ENCODE measurements at places on chromosomes 7 and 10. TPM values are rescaled to one million over a fixed set of nuclear protein-coding genes. Genes with fewer than 3 reads are reported as not detected.
A peak's percentile ranks its signal among the peaks of the same experiment; 100 is the strongest.

DNA sequence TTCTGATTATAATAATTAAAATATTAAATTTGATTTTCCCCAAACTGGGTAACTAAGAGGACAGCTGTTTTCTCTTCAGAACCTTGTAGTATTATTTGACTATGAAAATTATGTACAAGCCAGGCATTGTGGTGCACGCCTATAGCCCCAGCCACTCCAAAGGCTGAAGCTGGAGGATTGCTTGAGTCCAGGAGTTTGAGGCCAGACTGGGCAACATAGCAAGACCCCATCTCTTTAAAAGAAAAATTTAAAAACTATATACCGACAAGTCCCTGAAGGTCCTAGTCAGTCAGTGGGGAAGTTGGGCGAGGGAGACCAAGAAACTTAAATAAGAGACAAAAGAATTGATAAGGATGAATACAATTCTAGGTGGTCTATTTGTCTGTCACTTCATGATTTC is 27.1 kb upstream of the UBE2D1 start:
- H3K4me1 ChIP-seq = no peaks in the 10 kb centered on the region
- H3K27me3 ChIP-seq = no peaks in the 10 kb centered on the region
- no peak overlapping the region for H3K27ac ChIP-seq
- no peaks in the 10 kb centered on the region for H3K36me3 ChIP-seq
- DNase-seq = no peak

Gene CACNB2
- 3.8 TPM for total RNA-seq

Gene ZNF862
- total RNA-seq = 10.6 TPM

GRCh38 chr7:99255463-99255862 is 17.2 kb upstream of the MYH16 start:
- H3K36me3 ChIP-seq = no peaks in the 10 kb centered on the region
- no peaks in the 10 kb centered on the region for H3K4me1 ChIP-seq
- no peak overlapping the region for H3K27ac ChIP-seq
- DNase-seq = no peak
- H3K4me3 ChIP-seq = no peak overlapping the region

GRCh38 chr7:144720149-144720548 is 115.7 kb downstream of the TPK1 start:
- no peaks in the 10 kb centered on the region for H3K36me3 ChIP-seq
- H3K4me3 ChIP-seq = no peak overlapping the region
- H3K27ac ChIP-seq = no peak overlapping the region
- H3K27me3 ChIP-seq = no peaks in the 10 kb centered on the region
- DNase-seq = no peak

DNA sequence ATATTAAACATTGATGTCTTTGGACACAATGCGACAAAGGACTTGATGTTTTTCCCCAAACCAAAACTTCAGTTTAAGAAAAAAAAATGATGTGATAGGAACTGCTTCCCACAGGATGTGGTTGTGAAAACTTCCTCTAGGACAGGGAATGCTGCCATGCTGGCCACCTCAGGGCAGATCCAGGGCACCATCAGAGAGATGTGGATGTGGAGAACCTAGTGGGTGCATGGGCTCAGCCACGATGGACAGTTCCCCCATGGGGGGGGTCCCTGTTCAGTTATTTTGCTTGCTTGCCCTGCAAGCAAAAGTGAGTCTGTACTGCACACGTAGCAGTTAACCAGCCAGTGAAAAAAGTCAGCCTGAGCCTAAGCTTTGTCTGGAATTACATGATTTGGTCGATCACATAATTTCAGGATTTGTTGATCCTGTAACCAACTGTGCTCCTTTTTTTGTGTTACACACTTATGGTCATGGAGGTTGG is 36.3 kb downstream of the LAMB4 start:
- peak overlapping the region; percentile 62 for H3K27ac ChIP-seq
- H3K36me3 ChIP-seq = no peaks in the 10 kb centered on the region
- H3K4me3 ChIP-seq = no peak overlapping the region
- no peak for DNase-seq
- peaks cover 22% of the 10 kb centered on the region for H3K4me1 ChIP-seq

GRCh38 chr10:69901628-69902505 is 100.2 kb downstream of the COL13A1 start:
- H3K27ac ChIP-seq = no peak overlapping the region
- DNase-seq = no peak
- no peaks in the 10 kb centered on the region for H3K27me3 ChIP-seq
- H3K4me1 ChIP-seq = peaks cover 20% of the 10 kb centered on the region

Gene BUD31
- total RNA-seq = 59.1 TPM

DNA sequence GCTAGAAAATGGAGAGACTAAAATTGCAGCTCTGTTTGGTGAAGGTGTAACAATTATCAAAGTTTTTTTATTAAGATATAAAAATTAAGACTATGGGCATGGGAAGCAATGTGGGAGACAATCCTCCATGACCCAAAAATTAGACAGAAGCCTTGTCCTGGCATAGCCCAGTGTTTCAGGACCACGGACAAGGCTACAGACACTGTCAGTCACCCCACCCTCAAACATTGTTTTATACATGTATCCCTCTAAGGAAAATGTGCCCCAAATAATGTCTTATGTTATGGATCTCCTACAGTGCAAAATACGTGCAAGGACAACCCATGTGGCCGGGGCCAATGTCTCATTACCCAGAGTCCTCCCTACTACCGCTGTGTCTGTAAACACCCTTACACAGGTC is 24.0 kb downstream of the HABP2 start:
- no peak overlapping the region for H3K27ac ChIP-seq
- no peak overlapping the region for H3K4me3 ChIP-seq
- no peaks in the 10 kb centered on the region for H3K36me3 ChIP-seq
- no peak for DNase-seq
- H3K27me3 ChIP-seq = no peaks in the 10 kb centered on the region

Gene PALD1
- total RNA-seq = 3.1 TPM

Gene WNT2
- not detected for total RNA-seq

DNA sequence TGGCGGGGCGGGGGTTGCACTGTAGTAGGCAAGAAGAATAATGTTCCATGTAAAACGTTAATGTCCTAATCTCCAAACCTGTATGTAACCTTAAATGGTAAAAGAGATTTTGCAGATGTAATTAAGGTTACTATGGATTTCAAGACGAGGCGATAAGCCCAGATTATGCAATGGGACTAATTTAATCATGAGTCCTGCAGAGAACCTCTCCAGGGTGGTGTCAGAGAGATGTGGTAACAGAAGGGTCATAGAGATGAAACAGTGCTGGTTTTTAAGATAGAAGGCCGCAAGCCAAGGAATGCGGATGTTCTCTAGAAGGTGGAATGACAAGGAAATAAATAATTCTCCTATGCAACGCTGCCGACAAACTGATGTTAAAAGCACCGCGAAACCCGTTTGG is 57.1 kb downstream of the UBE3C start:
- no peak for DNase-seq
- H3K27ac ChIP-seq = no peak overlapping the region

- no peaks in the 10 kb centered on the region for H3K27me3 ChIP-seq
- no peak for DNase-seq
These were observed 105.4 kb upstream of the LAMB4 start for GRCh38 chr7:108235451-108236061.

DNA sequence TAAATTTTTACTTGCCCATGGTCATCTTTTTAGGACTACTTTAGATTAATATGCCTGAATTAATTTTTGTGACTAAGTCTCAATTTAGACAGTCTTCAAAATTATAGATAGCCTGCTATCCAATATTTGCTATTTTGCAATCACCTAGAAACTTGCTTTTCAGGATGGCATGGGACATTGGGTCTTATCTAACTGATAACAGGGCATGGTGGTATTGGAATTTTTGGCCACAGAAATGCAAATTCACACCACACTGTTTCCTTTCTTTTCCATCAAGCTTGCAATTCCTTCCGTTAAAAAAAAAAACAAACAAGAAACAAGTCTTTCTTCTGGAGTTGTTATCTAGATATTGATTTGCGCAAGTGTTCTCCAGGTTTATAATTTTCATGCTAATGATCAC is 8.8 kb downstream of the ARL5B start:
- H3K4me3 ChIP-seq = no peak overlapping the region
- peaks cover 32% of the 10 kb centered on the region for H3K4me1 ChIP-seq
- H3K27ac ChIP-seq = no peak overlapping the region
- H3K36me3 ChIP-seq = no peaks in the 10 kb centered on the region

DNA sequence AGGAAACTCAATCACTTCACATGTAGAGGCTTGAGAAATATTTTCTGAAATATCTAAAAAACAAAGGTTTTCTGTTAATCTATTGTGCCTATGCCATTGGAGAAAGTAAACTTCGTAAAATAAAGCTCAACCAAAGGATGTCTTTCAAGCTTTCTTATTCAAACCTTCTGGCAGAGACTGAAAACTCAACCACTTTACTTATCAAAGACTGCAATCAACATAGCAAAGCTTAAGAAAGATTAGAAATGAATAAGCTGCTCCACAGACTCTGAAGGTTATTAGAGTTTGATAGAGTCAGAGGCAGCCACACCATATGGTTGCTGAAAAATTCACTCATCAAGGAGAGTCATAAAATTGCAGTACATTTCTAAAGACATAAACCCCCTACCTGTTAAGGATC is 245.8 kb upstream of the MEOX2 start:
- no peak for DNase-seq
- no peaks in the 10 kb centered on the region for H3K27me3 ChIP-seq
- no peaks in the 10 kb centered on the region for H3K4me1 ChIP-seq

GRCh38 chr10:119724593-119725516 is 995 bp upstream of the INPP5F start:
- no peaks in the 10 kb centered on the region for H3K27me3 ChIP-seq
- H3K27ac ChIP-seq = peak overlapping the region; percentile 86
- peaks cover 6% of the 10 kb centered on the region for H3K4me1 ChIP-seq
- DNase-seq = no peak
- peak overlapping the region; percentile 59 for H3K4me3 ChIP-seq

Gene CNNM2
- 3.1 TPM for total RNA-seq

DNA sequence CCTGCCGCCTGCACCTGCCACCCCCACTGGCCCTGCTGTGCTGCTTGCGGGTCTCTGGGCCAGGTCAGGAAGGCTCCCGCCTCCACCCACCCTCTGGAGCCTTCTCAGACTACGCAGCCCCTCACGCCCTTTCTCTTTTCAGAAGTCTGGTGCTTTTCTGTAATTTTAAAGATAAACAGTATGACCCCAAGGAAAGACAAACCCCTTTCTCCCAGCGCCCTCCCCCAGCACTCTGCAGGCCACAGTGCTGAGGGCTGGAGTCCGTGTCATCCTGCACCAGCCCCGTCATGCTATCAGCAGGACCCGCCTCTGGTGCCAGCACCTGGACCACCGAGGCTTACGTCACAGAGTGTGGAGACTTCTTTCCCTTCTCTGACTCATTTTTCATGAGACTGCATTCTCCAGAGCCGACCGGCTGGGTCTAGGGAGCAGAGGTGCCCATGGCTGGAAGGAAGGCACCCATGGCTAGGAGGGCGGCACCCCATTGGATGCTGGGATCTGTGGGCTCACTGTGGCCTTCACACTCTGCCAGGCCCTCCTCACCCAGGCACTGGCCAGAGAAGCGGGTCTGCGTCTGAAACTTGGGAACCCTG is 53.4 kb downstream of the CFAP46 start:
- H3K4me1 ChIP-seq = no peaks in the 10 kb centered on the region
- DNase-seq = no peak
- H3K36me3 ChIP-seq = no peaks in the 10 kb centered on the region
- H3K4me3 ChIP-seq = no peak overlapping the region
- H3K27me3 ChIP-seq = no peaks in the 10 kb centered on the region

Gene ARF5
- total RNA-seq = 207 TPM

GRCh38 chr10:12902851-12903358 is 98.6 kb downstream of the CCDC3 start:
- H3K27ac ChIP-seq = no peak overlapping the region
- no peak overlapping the region for H3K4me3 ChIP-seq
- H3K4me1 ChIP-seq = peaks cover 7% of the 10 kb centered on the region
- no peaks in the 10 kb centered on the region for H3K36me3 ChIP-seq
- no peaks in the 10 kb centered on the region for H3K27me3 ChIP-seq

DNA sequence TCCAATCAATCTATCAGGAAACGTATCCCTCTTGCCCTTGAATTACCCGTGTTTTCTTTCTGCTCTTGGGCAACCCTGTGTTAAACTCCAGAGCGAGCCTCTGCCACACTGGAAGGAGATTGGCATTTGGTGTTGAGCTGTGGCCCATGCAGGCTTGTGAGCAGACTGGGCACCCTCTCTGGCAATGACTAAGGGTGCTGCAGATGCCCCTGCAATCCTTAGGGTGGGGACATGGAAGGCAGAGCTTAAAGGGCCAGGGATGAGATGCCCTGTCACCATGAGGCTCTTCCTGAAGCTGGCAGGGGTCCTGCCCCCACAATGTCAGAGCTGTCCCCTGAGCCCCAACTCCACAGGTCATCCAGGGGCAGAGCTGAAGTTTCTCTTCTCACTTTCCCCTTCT is 19.5 kb upstream of the FAM180A start:
- H3K27me3 ChIP-seq = no peaks in the 10 kb centered on the region
- no peak for DNase-seq
- H3K4me3 ChIP-seq = no peak overlapping the region
- no peaks in the 10 kb centered on the region for H3K36me3 ChIP-seq
- peaks cover 18% of the 10 kb centered on the region for H3K4me1 ChIP-seq

Gene OR6B1
- not detected for total RNA-seq

GRCh38 chr7:143300959-143301935 is 13.1 kb downstream of the CASP2 start:
- H3K36me3 ChIP-seq = peaks cover 14% of the 10 kb centered on the region
- no peak for DNase-seq
- peaks cover 2% of the 10 kb centered on the region for H3K4me1 ChIP-seq

- no peak overlapping the region for H3K27ac ChIP-seq
- H3K36me3 ChIP-seq = no peaks in the 10 kb centered on the region
- no peak for DNase-seq
- H3K4me1 ChIP-seq = no peaks in the 10 kb centered on the region
These were observed 512.3 kb downstream of the INHBA start for GRCh38 chr7:41190581-41190980.

DNA sequence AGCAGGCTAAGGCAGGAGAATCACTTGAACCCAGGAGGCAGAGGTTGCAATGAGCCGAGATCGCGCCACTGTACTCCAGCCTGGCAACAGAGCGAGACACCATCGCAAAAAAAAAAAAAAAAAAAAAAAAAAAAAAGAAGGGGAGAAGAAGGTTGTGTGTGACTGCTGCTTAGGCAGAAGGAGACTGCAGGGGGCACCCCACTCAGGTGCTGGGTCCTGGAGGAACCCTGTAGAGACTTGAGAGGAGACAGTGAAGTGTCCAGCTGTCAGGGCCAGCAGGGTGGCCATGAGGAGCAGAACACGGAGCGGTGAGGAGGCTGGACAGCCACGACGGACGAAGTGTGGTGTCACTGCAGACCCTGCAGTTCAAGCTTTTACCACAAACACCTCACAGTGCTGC is 99.0 kb upstream of the NMT2 start:
- H3K36me3 ChIP-seq = no peaks in the 10 kb centered on the region
- H3K4me1 ChIP-seq = no peaks in the 10 kb centered on the region

- no peak for DNase-seq
- H3K27me3 ChIP-seq = no peaks in the 10 kb centered on the region
- H3K36me3 ChIP-seq = no peaks in the 10 kb centered on the region
- peak overlapping the region; percentile 98 for H3K4me3 ChIP-seq
- H3K27ac ChIP-seq = peak overlapping the region; percentile 87
These were observed 812 bp downstream of the PROSER2 start for GRCh38 chr10:11823989-11824346.

- H3K4me1 ChIP-seq = peaks cover 60% of the 10 kb centered on the region
- DNase-seq = no peak
- no peaks in the 10 kb centered on the region for H3K27me3 ChIP-seq
- H3K36me3 ChIP-seq = peaks cover 7% of the 10 kb centered on the region
- H3K27ac ChIP-seq = no peak overlapping the region
These were observed 4.4 kb downstream of the WDR91 start for GRCh38 chr7:135206941-135207391.

GRCh38 chr10:3126249-3126648 is 46.3 kb downstream of the PITRM1 start:
- no peak for DNase-seq
- no peaks in the 10 kb centered on the region for H3K27me3 ChIP-seq
- H3K4me1 ChIP-seq = peaks cover 35% of the 10 kb centered on the region
- H3K27ac ChIP-seq = no peak overlapping the region

Gene TMEM225B
- not detected for total RNA-seq

Measured in esophagus squamous epithelium (tissue), 5 donors.